ENCODE measurements at places on chromosomes 6 and 20. TPM values are rescaled to one million over a fixed set of nuclear protein-coding genes. Genes with fewer than 3 reads are reported as not detected.

ZSCAN16 gene
- polyA plus RNA-seq, result 7.9 TPM

BFSP1 gene
- polyA plus RNA-seq, result 1.7 TPM

EPPIN gene
- polyA plus RNA-seq, result not detected

GRCh38 chr6:35181933-35182612 is 31.7 kb upstream of the SCUBE3 start:
- no peaks in the 10 kb centered on the region for H3K36me3 ChIP-seq
- no peak overlapping the region for H3K4me3 ChIP-seq
- DNase-seq, result peak; percentile 81
- H3K27me3 ChIP-seq, result no peaks in the 10 kb centered on the region

OXT gene
- polyA plus RNA-seq, result 20.5 TPM

DNA sequence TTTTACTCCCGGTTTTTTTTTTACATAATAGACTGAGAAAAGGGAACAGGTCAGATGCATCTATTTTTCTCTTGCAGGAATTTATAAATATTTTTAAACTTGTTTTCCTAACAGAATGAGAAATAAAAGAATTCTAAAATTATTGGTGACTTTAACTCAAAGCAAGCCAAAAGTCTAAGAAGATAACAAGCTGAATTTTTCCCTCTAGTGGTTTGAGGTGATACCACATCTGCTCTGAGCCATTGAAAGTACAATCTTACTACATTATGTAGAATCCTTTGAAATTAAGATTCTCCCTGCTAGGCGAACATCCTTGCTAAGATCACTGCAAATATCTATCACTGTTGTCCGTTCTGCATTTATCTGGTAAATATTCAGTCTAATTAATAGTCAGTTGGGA is 10.7 kb upstream of the STMND1 start:
- H3K4me1 ChIP-seq, result no peaks in the 10 kb centered on the region
- no peak overlapping the region for H3K27ac ChIP-seq

DNA sequence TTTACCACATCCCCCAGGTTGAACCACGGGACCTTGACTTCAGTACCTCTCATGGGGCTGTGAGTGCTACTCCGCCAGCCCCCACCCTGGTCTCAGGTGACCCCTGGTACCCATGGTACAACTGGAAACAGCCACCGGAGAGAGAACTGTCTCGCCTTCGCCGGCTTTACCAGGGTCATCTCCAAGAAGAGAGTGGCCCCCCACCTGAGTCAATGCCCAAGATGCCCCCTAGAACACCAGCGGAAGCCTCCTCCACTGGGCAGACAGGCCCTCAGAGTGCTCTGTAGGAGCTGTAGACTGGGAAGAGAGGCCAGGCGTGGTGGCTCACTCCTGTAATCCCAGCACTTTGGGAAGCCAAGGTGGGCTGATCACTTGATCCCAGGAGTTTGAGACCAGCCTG is 1.2 kb upstream of the ATAT1 start:
- no peak overlapping the region for H3K4me3 ChIP-seq
- H3K27me3 ChIP-seq, result no peaks in the 10 kb centered on the region
- H3K27ac ChIP-seq, result no peak overlapping the region

- no peak overlapping the region for H3K4me3 ChIP-seq
- no peak overlapping the region for H3K27ac ChIP-seq
- H3K36me3 ChIP-seq, result no peaks in the 10 kb centered on the region
- no peak for DNase-seq
- H3K27me3 ChIP-seq, result no peaks in the 10 kb centered on the region
- no peaks in the 10 kb centered on the region for H3K4me1 ChIP-seq
These were observed 71.5 kb downstream of the DLGAP4 start for GRCh38 chr20:36377348-36378326.

FAM83C gene
- polyA plus RNA-seq, result 0.03 TPM

- no peak overlapping the region for H3K27ac ChIP-seq
- no peak overlapping the region for H3K4me3 ChIP-seq
- no peaks in the 10 kb centered on the region for H3K27me3 ChIP-seq
- H3K36me3 ChIP-seq, result no peaks in the 10 kb centered on the region
These were observed 210.6 kb upstream of the SOX4 start for GRCh38 chr6:21382821-21383449.

ZSCAN26 gene
- 19.0 TPM for polyA plus RNA-seq

BMP6 gene
- polyA plus RNA-seq, result 3.4 TPM

DNA sequence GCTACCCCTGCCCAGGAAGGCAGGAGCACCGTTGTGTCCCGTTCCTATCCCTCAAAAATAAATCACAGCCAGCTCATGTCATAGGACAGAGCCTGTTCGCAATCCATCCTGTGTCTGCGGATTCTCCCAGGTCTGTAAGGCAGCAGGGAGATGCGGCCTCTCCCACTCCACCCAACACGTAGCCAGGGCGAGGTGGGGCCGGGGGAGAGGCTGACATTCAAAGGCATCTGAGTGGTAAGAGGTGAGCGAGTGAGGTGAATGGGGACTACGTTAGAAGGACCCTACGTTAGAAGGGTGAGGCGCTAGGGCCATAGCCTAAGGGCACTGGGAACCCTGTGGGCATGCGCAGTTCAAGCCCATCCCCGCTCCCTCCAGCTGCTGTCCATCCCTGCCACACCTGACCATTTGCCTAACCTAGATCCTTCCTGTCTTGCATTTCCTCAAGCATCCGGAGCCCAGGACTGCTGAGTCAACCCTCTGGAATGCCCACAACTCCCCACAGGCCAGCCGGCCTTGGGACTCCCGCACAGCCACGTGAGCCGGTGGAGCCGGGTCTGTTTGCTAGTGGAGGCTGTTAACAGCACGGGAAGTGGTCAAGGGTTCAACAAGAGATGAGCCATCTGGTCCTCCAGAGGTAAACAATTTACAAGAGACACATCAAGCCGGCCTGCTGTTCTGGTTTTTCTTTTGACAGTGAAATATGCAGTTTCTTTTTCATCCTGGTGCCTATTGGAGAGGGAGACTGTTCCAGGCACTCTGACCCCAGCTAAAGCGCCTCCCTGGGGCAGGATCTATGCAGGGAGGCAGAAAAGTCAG is 45.9 kb downstream of the RIPOR3 start:
- peak overlapping the region; percentile 65 for H3K27ac ChIP-seq
- no peak overlapping the region for H3K4me3 ChIP-seq
- DNase-seq, result peak; percentile 84
- H3K27me3 ChIP-seq, result no peaks in the 10 kb centered on the region
- peaks cover 10% of the 10 kb centered on the region for H3K4me1 ChIP-seq

HLA-DQB1 gene
- 8.8 TPM for polyA plus RNA-seq

GRCh38 chr6:164021589-164022250 is 607.2 kb downstream of the QKI start:
- H3K4me1 ChIP-seq, result no peaks in the 10 kb centered on the region
- no peak overlapping the region for H3K4me3 ChIP-seq

DCBLD1 gene
- 5.5 TPM for polyA plus RNA-seq

DNA sequence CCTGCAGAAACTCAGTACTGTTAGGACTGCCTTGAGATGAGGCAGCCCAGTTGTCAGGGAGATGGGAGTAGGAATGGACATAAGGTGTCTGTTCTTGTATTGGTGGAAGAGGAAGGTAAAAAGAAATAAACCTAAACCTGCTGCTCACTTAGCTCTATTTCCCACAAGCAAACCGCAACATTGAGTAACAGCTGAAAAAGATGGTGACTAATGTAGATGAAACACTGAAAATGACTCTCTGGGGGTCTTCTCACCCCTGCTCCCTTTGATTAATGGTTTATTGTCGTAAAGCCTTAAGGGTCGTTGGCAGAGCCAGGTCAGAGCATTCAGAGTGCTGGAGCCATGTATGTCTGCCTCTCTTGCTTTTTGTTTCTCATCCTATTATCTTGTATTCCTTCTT is 87.5 kb downstream of the FOXO3 start:
- H3K27me3 ChIP-seq, result no peaks in the 10 kb centered on the region
- H3K36me3 ChIP-seq, result no peaks in the 10 kb centered on the region
- H3K4me3 ChIP-seq, result no peak overlapping the region
- H3K27ac ChIP-seq, result no peak overlapping the region
- DNase-seq, result no peak

- DNase-seq, result no peak
- H3K4me3 ChIP-seq, result no peak overlapping the region
- no peaks in the 10 kb centered on the region for H3K36me3 ChIP-seq
- H3K4me1 ChIP-seq, result no peaks in the 10 kb centered on the region
- no peak overlapping the region for H3K27ac ChIP-seq
- no peaks in the 10 kb centered on the region for H3K27me3 ChIP-seq
These were observed 26.5 kb upstream of the CNKSR3 start for GRCh38 chr6:154536999-154537398.

GRCh38 chr6:148250975-148251685 is 91.5 kb upstream of the SASH1 start:
- no peak overlapping the region for H3K4me3 ChIP-seq
- no peak for DNase-seq
- no peaks in the 10 kb centered on the region for H3K36me3 ChIP-seq
- no peaks in the 10 kb centered on the region for H3K27me3 ChIP-seq

GRCh38 chr20:63497946-63498935 is 642 bp downstream of the EEF1A2 start:
- peak overlapping the region; percentile 14 for H3K4me3 ChIP-seq
- DNase-seq, result peak; percentile 86
- peaks cover 8% of the 10 kb centered on the region for H3K4me1 ChIP-seq
- no peaks in the 10 kb centered on the region for H3K27me3 ChIP-seq
- H3K27ac ChIP-seq, result peak overlapping the region; percentile 78

HIVEP1 gene
- polyA plus RNA-seq, result 3.6 TPM

DNA sequence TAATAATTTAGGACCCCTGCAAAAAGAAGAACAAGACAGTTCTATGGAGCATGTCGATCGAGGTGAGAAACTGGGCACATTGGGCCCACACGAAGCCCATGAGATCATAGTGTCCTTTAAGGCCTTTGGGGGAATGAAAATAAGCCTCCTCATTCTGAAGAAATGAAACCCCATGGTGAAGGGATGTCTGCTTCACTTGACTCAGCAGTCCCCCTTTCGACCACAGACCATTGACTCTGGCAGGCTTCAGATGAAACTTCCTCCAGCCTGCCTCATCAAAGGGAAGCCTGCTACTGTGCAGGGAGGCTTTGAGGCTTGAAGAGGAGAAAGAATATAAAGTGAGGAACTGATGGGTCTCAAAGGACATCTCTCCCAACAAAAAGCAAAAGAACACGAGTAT is 144.2 kb upstream of the FBXL4 start:
- H3K4me3 ChIP-seq, result no peak overlapping the region
- no peak for DNase-seq
- H3K27ac ChIP-seq, result no peak overlapping the region
- no peaks in the 10 kb centered on the region for H3K27me3 ChIP-seq
- H3K4me1 ChIP-seq, result no peaks in the 10 kb centered on the region

NUP43 gene
- 6.2 TPM for polyA plus RNA-seq

GRCh38 chr6:100343316-100344077 is 121.2 kb downstream of the SIM1 start:
- H3K36me3 ChIP-seq, result no peaks in the 10 kb centered on the region
- no peaks in the 10 kb centered on the region for H3K27me3 ChIP-seq
- DNase-seq, result no peak
- no peaks in the 10 kb centered on the region for H3K4me1 ChIP-seq

TBXT gene
- not detected for polyA plus RNA-seq

SLC52A3 gene
- 0.05 TPM for polyA plus RNA-seq

GRCh38 chr20:43996240-43996930 is 81.7 kb downstream of the TOX2 start:
- no peaks in the 10 kb centered on the region for H3K4me1 ChIP-seq
- no peak for DNase-seq
- H3K27me3 ChIP-seq, result no peaks in the 10 kb centered on the region
- no peaks in the 10 kb centered on the region for H3K36me3 ChIP-seq

DNA sequence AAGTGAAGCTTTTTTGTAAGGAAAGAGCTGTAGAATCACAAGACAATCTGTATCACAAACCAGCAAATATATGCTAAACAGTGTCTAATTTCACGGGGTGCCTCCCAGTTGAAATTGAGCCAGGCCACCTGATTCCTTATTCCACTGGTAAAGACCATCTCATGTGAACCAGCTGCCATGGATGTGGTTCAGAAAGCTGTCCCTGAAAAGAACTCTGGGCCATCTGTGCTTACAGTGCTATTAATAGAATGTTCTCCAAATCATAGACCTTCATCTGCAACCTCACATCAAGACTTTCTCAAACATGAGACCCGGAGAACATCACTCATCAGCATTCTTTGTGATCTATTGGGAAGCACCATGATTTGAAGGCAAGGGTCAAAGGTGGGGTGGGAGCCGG is 89.7 kb downstream of the FBXO5 start:
- peaks cover 2% of the 10 kb centered on the region for H3K27me3 ChIP-seq
- no peak for DNase-seq
- H3K36me3 ChIP-seq, result no peaks in the 10 kb centered on the region
- H3K4me3 ChIP-seq, result no peak overlapping the region
- no peak overlapping the region for H3K27ac ChIP-seq

DNA sequence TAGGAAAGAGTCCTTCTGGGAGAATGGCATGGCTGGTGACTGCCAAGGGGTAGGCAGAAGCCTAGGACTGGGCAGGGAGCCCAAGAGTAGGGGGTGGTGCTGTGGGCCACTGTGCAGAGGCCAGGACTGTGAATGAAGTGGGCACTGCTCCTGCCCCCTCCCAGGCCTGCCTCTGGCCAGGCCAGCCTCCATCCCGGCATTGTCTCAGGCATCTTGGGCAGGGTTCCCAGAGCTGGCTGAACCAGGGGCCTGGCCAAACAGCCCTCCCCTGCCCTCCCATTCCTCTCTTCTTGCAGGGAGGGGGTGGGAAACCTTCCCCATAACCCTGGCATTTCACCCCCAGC is 81.6 kb downstream of the MRPL14 start:
- peaks cover 4% of the 10 kb centered on the region for H3K4me1 ChIP-seq
- H3K27me3 ChIP-seq, result no peaks in the 10 kb centered on the region
- H3K27ac ChIP-seq, result no peak overlapping the region
- no peaks in the 10 kb centered on the region for H3K36me3 ChIP-seq
- H3K4me3 ChIP-seq, result no peak overlapping the region

- no peak for DNase-seq
- H3K36me3 ChIP-seq, result no peaks in the 10 kb centered on the region
- H3K27ac ChIP-seq, result no peak overlapping the region
- no peaks in the 10 kb centered on the region for H3K4me1 ChIP-seq
- H3K4me3 ChIP-seq, result no peak overlapping the region
- peaks cover 3% of the 10 kb centered on the region for H3K27me3 ChIP-seq
These were observed 6.8 kb upstream of the HLA-B start for GRCh38 chr6:31363811-31364210.

DNA sequence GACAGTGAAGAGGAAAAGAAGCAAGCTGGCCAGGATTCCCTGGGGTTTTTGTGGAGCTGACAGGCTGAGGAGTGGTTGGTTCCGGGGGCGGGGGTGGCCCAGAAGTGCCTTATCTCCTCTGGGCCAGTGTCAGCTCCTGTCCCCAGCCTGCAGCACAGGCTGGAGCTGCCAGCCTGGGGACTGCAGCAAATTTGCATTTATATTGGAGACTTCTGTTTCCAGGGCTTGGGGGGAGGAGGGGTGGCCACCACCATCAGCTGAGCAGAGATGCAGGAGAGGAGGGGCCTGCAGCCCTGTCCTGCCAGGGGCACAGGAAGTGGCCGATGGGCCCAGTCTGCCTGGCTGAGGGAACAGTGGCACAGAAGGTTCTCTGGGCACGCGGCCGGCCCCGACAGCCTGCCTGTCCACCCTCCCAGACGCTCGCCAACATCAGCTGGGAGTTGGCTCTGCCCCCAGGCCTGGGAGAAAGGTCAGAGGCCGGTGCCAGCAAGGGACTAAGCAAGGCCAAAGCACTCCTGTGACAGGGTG is 24.3 kb upstream of the SCRT2 start:
- no peaks in the 10 kb centered on the region for H3K27me3 ChIP-seq
- no peak overlapping the region for H3K4me3 ChIP-seq
- no peaks in the 10 kb centered on the region for H3K36me3 ChIP-seq

HUS1B gene
- polyA plus RNA-seq, result not detected

GTSF1L gene
- not detected for polyA plus RNA-seq

STMN3 gene
- polyA plus RNA-seq, result 109 TPM

- H3K4me3 ChIP-seq, result no peak overlapping the region
- peaks cover 53% of the 10 kb centered on the region for H3K4me1 ChIP-seq
- DNase-seq, result peak; percentile 91
- peaks cover 18% of the 10 kb centered on the region for H3K36me3 ChIP-seq
These were observed 17.3 kb downstream of the EEF1E1 start for GRCh38 chr6:8085053-8085511.

LAMA2 gene
- polyA plus RNA-seq, result 6.6 TPM

All from adrenal gland (tissue), 19 donors.